ENCODE measurements at places on chromosomes 4 and X.

DNA sequence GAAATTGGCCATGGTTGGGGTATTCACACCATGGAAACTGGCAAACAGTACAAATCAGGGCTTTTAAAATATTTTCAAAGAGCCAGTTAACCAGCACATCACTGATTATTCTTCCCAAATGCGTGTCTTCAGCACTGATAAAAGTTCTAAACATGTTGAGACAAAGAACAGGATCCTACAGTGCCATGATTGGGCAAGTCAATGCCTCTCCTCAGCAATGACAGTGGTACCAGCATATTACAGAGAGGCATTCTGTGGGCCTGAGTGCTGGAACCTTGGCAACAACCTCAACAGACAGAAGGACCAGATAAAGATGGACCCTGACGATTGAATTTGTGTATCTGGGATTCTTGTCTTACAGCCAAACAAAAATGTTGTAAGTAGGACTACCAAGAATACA is 108.9 kb downstream of the EFHC2 start:
- no peak for DNase-seq

DNA sequence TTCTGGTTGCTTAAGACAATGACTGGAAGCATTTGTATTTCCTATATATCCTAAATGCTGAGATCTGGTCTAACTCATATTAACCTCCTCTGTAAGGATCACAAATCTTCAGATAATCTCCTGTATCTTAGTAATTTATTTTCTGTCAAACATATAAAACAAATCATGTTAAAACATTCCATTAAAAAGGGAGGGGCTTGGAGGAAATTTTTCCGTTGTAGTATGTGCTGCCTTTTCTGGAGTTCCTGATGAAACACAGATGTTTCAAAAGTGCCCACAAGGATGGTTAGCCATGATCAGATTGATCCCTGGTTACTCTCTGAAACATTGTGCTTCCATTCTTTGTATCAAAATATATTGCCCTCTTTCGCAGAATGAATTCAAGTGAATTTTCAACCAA is 182.1 kb downstream of the TENM3 start:
- DNase-seq: no peak

DNA sequence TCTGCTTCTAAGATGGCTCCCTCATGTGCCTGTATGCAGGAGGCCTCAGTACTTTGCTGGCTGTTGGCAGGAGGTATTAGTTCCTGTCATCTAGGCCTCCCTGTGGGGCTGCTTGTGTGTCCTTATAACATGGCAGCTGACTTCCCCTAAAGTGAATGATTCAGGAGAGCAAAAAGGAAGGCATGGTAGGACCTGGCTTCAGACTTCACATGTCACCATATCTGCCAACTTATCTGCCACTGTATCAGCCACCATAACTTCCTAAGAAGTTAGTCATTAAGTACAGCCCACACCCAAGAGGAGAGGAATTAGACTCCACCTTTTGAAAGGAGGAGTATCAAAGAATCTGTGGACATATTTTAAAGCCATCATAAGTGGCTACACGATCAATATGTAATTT is 122.5 kb downstream of the UCHL1 start:
- DNase-seq: no peak

GRCh38 chr4:23516716-23517115 is 373.1 kb downstream of the PPARGC1A start:
- DNase-seq: no peak

- DNase-seq: peak; percentile 24
Measured at GRCh38 chr4:53929955-53930798, 134.2 kb downstream of the CHIC2 start.

GRCh38 chr4:75584067-75584466 is 28.2 kb downstream of the ODAPH start:
- no peak for DNase-seq

GRCh38 chr4:21304540-21304887 is 604.3 kb downstream of the PACRGL start:
- no peak for DNase-seq

DNA sequence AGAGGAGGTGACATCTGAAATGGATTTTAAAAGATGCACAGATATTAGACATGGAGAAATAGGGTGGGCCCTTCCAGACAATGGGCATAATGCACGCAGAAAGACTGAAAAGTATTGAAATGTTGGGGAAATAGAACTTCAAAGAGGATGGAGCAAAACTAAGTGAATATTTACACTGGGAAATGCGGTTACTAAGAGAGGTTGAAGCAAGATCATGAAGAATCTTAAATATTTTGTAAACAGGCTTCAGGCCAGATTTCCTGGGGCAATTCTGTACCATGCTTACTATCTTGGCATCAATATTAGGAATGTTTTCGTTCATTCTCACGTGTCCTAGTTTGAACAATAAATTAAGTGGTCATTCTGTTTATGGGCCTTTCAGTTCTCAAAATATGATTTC is 216.3 kb downstream of the ADAMTS3 start:
- DNase-seq: no peak

DNA sequence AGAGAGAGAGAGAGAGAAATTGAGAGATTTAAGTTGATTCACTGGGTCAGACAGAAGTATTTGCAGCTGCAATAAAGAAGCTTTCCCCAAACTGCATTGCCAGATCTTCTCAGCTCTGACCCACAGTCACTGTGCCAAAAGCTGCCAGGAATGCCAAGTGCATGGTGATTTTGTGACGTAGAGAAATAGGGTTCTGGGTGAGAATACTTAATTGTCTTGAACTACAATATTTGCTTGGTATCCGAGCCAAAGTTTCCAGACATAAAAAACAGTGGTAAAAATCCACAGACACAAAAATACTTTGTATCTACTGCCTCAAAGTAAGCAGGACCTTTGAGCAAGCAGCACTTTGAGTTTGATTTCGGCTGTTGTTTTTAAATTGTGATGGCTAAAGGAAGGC is 331.1 kb downstream of the GRID2 start:
- no peak for DNase-seq
